ENCODE measurements at places on chromosomes 7 and 10.

GRCh38 chr7:140375323-140375722, 23.0 kb downstream of the SLC37A3 start:
- DNase-seq, result no peak

- DNase-seq, result no peak
Observed at GRCh38 chr7:81206667-81207360, 288.0 kb upstream of the SEMA3C start.

DNA sequence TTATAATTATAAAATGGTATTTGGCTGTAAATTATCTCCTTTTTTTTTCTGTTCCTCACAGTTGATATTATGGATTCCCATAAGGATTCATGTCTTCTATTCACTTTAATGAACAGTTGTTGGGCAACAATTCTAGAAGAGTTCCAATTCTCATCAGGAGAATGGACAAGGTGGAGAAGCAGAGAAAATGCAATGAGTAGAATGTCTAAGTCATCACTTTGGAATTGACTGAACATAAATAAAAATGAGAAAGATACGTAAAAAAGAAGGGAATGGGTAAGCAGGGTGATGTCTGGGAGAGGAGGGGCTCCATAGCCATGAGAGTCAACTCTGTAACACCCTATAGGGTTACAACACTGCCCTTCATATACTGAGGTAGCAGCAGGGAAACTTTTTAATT, 1.8 kb upstream of the CAV2 start:
- DNase-seq, result no peak

DNA sequence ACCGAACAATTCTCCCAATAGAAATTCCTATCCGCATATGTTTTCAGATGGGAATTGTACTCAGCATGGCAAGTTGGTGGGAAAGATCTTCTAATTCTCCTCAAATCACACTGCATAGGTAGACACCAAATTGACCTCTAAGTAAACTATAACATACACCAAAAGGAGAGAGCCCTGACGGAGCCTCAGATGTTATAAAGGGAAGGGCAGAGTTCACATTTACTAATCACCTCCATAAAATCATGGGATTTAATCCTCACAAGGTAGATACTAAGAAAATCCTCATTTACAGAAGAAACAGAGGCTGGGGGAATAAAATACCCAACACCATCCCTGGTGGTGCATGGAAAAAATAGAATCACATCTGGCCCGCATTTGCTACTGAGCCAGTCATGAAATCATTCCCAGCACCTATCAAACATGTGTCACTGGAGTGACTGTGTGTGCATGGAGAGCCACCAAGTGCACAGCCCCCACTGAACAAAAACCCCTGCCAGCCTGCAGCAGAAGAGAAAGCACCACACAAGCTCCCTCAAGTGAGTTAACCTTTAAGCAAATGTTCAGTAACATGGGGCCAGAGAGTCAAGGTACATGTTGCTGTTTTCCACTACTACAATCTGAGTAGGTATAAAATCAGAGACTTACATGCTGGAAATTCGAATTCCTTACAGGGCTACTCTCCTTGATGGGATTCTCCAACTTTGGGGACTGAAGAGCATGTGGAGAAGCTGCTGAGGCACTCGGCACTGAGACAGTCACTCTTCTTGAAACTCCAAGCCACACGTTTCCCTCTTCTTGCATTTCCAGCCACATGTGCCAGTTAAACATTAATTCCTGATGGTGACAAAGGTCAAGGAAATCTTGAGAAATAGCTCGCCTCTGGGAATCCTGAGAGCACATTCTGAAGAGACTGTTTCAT, at the start of gene DDC:
Gene DDC (minus strand): TSS at position 766 of the 919 bp plus-strand sequence. CDS start 21,320 bp downstream, outside the sequence.
- no peak for DNase-seq

DNA sequence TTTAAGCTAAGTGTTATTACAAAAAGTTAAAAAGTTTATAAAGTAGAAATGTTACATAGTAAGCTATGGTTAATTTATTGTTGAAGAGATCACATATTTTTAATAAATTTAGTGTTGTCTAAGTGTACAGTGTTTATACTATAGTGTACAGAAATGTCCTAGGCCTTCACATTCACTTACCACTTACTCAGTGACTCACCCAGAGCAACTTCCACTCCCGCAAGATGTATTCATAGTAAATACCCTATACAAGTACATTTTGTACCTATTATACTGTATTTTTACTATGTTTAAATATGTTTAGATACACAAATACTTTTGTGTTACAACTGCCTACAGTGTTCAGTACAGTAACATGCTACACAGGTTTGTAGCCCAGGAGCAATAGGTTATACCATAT, 69.2 kb downstream of the DNAJC1 start:
- DNase-seq, result no peak

DNA sequence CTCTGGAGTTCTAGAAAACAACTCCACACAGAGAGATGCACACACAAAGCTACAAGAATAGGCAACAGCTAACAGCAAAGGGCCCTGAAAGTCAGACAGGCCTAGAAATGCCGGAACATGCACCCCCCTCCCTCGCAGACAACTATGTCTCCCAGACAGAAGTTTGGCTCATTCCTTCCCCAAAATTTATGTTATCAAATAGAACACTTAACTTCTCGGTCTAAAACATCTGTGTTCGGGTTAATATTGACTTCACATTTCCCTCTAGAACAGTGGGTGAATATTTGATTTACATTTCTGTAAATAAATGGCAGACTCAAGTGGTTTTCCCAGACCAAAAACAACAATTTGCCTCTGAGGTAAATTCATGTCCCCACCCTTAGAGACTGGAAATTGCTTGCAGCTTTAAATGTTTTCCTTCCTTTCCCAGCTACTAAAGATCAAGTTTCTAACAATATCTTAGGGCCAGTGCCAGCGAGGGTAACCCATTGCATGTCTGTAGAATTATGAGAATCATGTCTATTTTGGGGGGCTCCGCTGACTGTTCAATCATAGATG, 92.5 kb upstream of the INHBA start:
- no peak for DNase-seq

DNA sequence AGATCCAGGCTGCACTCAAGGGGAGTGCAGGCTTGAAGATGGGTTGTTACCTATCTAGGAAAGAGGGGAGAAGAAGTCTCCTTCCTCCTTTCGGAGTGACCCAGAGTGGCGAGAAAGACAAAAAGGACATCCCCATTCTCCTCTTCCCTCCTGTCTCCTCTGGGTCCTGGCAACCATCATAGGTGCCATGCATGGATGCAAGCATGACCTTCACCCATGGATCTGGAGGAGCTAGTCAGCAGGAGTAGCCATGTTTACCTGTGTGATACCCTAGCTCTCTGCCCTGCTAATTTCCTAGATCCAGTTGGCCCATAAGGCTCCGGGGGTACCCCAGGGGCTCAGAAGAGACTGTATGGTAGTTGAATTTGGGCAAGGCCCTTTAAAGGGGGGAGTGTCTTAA, 17.2 kb upstream of the CROT start:
- no peak for DNase-seq

DNA sequence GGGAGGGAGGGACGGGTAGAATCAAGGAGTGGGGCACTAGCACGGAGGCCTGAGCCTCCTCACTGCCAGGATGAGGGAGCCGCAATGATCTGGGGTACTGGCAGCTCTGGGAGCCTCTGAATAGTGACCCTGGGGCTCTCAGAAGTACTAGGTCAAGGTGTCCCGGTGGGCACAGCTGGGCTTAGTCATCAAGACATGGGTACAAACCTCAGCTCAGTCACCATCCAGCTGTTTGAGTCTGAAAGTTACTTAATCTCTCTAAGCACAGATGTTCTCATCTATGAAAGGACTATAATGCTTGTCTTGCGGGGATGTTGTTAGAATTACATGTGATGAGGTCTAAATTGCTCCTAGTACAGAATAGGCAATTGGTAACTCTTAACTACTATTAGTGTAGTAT, 276.8 kb downstream of the KCNMA1 start:
- no peak for DNase-seq

GRCh38 chr10:71042216-71042615, 153.9 kb upstream of the PCBD1 start:
- DNase-seq, result no peak

GRCh38 chr7:41006306-41006995, 696.4 kb downstream of the INHBA start:
- no peak for DNase-seq

GRCh38 chr10:132848951-132849545, 63.1 kb upstream of the NKX6-2 start:
- DNase-seq, result no peak

- no peak for DNase-seq
Observed at GRCh38 chr7:67716729-67717128, 720.1 kb downstream of the TYW1 start.

GRCh38 chr10:778626-779330, 89.3 kb upstream of the DIP2C start:
- DNase-seq, result no peak

GRCh38 chr7:140640060-140640637, 464 bp downstream of the DENND2A start:
- no peak for DNase-seq

GRCh38 chr10:970311-971149, 17.7 kb upstream of the GTPBP4 start:
- DNase-seq, result no peak

GRCh38 chr7:33179519-33179918, 50.2 kb downstream of the BBS9 start:
- no peak for DNase-seq

DNA sequence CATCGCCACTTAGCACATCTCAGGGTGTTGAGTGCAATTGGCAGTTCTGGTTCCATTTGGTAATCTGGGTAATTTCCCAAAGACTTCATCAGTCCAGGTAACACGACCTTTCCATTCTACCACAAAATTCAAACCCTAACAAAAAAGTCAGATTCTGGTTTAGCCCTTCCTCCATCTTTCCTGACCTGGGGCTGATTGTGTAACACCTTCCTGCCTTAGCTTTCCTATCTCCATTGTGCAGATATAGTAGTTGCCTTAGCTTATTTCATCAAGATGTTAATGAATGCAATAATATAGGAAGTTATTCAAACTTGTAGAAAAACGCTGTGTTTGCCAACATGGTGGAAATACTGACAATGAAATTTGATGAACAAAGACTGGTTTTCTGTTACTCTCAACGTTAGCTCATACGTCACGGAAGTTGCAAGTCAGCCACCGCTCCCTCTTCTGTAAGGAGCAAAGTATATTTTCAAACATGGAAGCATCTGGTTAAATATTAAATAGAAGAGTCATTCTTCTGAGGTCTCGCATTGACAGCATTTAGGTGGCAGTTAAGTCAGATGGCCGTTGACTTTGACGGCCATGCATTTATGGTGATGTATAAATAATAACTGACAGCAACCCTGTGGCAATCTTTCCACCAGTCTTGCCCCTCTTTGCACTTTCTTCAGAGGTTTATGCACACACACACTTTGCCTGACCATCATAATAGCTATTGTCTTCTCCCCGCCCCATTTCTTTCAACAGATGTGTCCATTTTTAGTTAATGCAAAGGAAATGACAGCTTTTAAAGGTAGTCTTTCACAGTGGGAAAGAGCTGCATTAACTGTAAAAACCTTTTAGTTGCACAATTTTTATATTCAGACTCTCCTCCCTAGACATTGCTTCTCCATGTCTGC, 205.1 kb upstream of the BMPER start:
- no peak for DNase-seq

DNA sequence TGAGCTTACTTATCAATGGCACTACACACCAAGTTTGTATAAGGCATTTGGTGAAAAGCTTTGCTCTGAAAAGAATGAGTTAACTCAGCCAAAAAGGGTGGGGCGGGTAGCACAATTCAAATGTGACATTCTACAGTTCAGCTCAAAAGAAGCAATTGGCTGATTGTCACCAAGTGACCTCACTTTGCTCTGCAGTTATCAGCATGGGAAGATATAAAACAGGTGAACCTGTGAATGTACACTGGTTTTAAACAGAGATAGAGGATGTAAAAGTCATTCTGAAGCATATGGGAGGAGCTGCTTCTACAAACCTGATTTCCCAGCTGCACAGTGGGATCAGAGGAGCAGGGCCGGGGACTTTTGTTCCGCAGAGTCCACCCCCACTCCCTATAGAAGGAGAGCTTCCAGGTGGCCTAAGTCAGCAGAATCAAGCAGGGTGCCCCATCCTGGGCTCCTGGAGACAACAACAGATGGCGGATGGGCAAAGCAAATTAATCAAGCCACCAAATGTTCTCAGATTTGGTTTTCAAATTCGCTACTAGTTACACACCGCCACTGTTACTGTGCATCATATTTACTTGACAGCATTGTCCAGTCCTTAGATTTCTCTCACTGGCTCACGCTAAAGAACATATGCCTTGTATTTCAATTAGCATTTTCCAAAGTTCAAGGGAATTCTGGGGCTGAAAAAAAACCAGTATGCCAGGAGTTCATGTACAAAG, 27.5 kb upstream of the NPVF start:
- DNase-seq, result no peak

- DNase-seq, result no peak
Observed at GRCh38 chr10:17904564-17904963, 47.2 kb upstream of the SLC39A12 start.

- no peak for DNase-seq
Observed at GRCh38 chr7:39272691-39273090, 293.5 kb upstream of the YAE1 start.

- DNase-seq, result no peak
Observed at GRCh38 chr10:109591601-109592000, 331.7 kb downstream of the XPNPEP1 start.

- no peak for DNase-seq
Observed at GRCh38 chr7:73533742-73534141, 11.6 kb upstream of the BAZ1B start.

- DNase-seq, result no peak
Observed at GRCh38 chr7:137704723-137705122, 142.1 kb downstream of the DGKI start.

- DNase-seq, result no peak
Observed at GRCh38 chr7:82017334-82017943, 247.6 kb upstream of the HGF start.

DNA sequence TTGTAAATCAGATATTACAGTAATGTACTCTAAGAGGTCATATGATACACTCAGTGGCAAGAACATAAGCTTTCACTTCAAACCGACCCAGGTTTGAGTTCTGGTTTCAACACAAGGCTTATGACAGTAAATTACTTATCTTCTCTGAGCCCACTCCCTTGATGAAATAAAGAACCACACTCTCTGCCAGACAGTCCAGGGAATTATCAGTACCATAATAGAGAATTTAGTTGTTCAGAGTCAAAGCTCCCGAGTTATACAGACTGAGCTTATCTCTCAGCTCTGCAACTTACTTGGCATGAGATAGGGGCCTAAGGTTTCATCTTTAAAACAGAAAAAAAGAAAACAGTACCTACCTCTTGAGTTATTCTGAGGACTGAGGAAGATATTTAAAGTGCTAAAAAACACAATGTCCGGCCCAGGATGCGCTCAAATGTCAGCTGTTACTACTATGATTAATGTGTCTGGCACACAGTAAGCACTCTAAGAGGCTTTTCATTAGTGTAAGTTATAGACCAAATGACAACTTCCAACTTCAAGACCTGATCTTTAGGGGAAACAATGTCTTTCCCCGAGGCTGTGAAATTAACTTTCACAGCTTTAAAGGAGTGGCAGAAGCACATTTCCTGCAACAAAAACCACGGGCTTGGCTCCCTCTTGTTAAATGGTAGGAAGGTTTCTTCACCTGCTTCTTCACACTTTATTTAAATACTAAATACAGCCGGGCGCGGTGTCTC, 38.1 kb downstream of the UBE2H start:
- no peak for DNase-seq

GRCh38 chr10:110394296-110394695, 89.6 kb upstream of the SMNDC1 start:
- no peak for DNase-seq

- DNase-seq, result no peak
Observed at GRCh38 chr10:99742701-99743100, 10.7 kb downstream of the CUTC start.

GRCh38 chr10:128908499-128908898, 558.5 kb upstream of the MGMT start:
- no peak for DNase-seq

Data from GM04504 (cell line).